ENCODE measurements at places on chromosomes 6 and 20.

GRCh38 chr6:45714741-45715507 lies 300.7 kb downstream of the CLIC5 start:
- no peak for DNase-seq

- no peak for DNase-seq
Observed at GRCh38 chr6:40923880-40924279, 115.1 kb downstream of the UNC5CL start.

DNA sequence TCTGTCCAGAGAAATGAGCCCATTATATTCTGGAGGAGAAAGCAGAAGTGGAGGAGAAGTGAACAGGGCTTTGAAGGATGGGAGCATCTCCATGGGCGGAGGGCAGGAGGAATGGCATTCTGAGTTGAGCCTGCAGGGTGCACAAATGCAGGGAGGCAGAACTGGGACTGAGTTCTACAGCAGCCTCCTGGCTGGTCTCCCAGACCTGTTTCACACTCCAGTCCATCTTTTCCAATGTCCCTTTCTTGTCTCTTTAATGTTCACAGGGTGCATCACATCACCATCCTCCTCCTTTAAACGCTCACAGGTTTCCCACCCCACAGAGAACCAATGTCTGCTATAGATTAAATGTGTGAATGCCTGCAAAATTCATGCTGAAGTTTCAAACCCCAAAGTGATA lies 302.9 kb downstream of the PTPRT start:
- DNase-seq, result no peak

GRCh38 chr6:7441048-7441775 lies 51.6 kb downstream of the RIOK1 start:
- DNase-seq, result no peak

DNA sequence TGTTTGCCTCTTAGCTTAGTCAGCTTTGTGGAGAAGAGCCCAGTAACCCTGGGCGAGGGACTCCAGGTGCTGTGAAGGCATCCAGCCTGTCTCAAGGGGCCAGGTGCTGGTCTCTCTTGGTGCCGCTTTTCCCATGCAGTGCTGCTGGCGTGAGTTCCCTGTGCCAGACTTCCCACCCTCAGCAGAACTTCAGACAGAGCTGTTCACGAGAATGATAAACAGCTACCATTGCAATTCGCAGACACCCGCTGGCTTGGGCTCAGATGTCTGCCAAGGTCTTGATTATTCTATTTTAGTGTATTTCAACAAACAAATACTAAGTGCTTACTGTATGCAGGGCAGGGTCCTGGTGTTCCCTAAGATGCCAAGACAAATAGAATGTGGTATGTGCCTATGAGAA lies 57.7 kb downstream of the RNF217 start:
- no peak for DNase-seq
